T47D (cell line): ENCODE measurements at places on chromosomes 2 and 18.

DNA sequence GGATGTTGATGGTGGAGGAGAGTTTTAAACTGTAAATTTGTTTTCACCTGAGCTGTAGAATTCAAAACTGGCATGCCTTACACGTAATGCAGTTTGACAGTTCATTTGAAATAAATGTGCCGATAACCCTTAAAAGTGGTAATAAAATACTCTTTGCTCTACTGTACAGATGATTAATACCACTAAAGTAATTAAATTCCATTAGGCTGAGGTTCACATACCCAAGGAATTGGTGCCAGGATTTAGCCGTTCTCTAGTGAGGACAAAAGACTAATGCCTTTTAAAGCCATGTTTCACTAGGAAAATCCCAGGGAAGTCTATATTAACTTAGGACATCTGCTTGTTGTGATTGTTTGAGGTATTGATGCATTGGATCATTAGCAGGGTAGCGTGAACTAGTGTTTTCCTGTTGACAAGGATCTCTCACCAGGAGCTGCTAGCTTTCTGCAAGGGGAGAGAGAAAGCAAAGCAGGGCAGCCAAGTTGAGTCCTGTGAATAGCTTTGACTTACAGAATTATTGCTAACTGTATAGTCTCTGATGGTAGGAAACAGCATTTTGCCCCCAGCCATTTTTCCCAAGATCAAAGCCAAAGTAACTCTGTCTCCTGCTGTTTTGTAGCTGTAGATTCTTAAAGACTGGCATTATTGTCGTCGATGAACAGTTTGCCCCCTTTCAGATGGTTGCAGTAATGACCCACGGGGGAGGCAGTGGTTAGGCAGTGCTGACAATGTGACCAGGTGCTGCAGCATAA, 280.9 kb upstream of the FANCL start:
- no peak for DNase-seq

DNA sequence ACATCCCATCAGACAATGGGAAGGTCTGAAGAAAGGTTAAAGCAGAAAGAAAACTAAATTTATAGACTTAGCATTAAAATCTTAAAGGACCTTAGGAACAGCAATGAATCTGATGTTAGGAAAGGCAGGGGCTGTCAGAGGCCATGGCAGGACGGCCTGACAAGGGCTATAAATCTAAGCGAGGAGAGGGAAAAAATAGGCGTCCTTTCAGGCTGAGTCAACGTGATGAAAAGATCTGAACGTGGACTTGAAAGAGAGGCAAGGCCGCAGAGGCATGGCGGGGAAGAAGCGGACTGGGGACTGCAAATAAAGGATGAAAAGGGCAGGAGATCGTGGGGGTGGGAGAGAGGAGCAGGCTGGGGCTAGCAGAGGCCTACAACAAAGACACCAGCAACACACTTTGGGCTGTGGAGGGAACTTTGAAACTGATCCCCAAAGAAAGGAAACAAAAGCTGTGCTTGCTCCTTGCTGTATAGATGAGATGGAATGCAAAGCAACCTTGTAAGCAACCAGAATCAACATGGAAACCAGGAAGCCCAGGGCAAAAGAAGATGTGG, 145.6 kb downstream of the NRP2 start:
- DNase-seq, result no peak

GRCh38 chr2:176383836-176384442, 114.7 kb downstream of the MTX2 start:
- no peak for DNase-seq

- DNase-seq, result no peak
Observed at GRCh38 chr2:64221935-64222334, 77.7 kb upstream of the PELI1 start.

DNA sequence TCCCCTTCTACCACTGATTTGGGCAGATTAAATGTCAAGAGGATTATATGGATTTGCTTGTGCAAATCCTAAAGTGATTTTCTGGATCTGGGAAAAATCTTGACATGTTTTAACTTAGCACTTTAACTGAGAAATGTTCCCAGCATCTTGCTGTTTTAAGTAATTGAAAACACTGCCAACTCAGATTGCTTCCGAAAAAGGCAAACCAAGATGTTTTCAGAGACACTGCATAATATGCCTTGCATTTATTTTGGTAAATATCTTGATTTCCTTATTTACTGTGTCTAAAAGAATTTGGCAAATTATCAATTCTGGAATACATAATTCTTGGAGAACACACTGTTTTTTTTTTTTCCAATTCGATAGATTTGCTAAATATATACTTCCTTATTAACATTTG, 385.0 kb upstream of the FAM98A start:
- DNase-seq, result peak; percentile 0

DNA sequence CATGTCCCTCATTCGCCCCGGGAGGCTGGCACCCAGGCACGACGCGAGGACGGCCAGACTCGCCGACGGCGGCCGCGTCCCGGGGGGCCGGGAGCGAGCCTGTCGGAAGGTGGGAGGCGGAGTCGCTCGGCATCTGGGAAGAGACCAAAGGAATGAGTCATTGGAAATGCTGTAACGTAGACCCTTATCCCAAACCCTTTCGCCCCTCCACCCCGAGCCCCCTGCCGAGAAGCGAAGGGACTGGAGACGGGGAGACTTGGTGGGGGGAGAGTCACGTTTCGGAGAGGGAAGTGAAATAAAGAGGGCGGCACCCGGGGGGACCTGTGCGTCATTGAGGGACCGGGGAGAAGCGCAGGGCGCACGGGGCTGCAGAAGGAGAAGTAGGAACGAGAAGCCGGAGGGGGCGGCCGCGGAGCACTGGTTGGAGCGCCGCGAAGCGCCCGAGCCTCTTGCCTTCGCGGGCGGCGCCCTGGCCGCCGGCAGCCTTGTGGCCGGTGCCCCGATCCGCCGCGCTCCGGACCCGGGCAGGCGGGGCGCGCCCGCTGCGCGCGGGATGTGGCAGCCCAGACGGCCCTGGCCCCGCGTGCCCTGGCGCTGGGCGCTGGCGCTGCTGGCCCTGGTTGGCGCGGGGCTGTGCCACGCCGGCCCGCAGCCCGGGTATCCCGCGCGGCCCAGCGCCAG, at the start of gene EMILIN2:
TSS of gene EMILIN2 (plus strand) at position 371 of the 681 bp plus-strand sequence. CDS start at position 554, 183 bp downstream.
- no peak for DNase-seq

DNA sequence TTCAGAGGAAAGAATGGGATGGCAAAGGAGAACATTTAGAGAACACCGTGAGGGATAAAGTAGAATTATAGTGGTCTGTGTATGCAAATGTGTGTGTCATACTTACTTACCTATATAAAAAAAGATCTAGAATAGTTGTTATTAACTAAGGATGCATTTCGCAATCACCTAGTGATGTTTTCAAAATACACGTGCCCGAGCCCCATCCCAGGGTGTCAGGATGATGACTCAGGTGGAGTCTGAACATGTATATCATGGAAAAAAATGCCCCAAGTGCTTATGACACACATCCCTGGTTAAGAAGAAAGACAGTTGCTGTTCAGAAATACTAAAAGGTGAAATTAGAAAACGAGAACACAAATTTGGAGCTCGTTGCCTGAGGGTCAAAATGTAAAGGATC, 109.0 kb downstream of the CERS6 start:
- DNase-seq, result no peak

- no peak for DNase-seq
Observed at GRCh38 chr2:206368484-206368883, 74.8 kb upstream of the ADAM23 start.

DNA sequence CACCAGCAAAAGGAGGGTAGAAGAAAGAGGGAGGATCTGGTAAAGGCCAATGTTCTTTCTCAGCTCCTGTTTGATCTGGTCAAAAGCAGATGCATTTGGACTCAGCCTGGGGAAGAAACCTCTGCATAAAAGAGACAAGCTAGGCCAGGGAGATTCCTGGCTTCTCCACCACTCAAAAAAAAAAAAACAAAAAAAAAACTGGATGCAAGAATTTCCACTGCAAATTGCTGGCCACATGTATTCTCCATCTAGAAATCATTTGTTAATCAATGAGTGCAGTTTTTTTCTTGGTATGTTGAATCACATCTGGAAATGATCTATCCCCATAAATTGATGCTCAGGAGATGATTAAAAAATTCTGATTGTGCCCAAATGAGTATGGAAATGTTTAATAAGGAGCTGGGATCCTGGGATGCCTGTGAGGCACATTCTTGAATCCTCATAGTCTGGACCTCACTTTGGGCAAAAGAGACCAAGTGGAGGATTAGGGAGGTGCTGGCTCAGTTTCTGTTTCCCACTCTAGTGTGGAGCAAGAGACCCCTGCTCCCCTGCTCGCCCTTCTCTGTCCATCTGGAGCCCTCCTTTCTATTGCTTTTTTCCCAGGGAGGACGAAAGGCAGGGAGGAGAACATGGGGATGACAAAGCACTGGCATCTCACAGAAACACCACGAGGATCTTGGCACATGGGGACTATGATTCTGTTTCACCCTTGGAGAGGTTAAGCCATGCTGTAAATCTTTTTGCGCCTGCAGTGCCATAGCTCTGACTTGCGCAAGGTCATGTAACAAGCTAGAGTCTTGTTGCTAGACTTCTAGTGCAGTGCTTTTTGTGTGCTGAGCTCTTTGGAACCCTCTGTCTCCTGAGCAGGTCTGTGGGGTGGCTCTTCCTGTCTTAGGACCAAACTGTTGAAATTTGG, 57.6 kb downstream of the APOB start:
- no peak for DNase-seq

GRCh38 chr2:157782057-157782845, 93.9 kb downstream of the ACVR1 start:
- DNase-seq, result no peak

GRCh38 chr2:138831154-138831553, 51.0 kb upstream of the NXPH2 start:
- no peak for DNase-seq

- no peak for DNase-seq
Observed at GRCh38 chr2:52238782-52239181, 1206.8 kb upstream of the NRXN1 start.

DNA sequence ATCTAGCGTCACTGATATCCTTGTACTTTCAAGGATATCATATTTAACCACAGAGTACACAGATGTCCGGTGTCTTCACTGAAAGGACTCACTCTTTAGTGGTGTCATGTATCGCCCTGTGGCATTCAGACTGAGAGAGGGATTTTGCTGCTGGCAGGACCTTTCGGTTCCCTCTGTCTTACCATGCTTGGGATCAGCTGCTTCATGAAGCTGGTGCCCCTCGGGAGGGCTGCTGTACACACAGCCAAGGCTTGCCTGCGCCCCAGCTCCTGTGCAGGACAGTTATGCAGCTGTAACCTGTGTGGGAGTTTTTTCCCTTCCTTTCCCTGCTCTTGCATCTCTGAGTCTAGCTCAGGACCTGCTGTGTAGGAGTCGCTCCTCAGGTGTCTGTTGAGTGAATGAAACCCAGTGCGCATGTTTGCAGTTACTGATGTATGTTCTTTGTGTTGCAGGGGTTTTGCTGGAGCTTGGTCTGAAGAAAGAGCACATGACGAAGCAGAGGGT, 64.4 kb downstream of the GREB1 start:
- DNase-seq, result no peak

DNA sequence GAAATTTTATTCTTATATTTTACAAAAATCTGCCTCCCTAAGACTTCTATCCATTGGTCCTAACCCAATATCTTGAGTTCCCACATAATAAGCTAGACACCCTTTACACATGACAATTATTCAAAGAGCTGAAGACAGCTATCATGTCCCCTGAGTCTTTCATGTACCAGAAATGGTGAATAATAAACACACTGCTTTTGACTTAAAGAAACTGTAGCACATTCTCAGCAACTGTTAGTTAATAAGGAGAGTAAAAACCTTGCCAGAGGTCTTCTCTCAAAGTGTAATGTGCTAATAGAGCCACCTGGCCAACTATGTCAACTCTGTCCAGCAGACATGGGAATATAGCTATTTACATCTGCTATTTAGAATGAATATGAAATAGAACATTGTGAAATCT, 109.7 kb upstream of the ARL5A start:
- no peak for DNase-seq

DNA sequence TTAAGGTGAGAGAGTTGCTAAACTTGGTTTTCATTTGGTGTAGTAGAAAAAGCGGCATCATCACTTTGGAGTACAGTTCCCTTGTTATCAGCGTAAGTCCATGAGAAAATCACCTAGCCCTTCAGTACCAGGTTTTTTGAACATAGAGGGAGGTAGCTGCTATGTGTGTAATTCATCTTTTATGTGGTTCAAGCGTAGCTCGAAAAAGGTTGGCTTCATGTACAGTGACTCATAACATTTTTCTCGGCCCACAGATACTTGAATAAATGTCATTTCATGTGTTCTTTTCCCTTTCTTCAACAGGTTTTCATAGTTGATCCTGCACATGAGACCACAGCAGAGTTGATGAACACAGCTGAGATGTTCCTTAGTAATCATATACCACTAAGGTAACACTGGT, 43.6 kb downstream of the UGGT1 start:
- DNase-seq, result no peak

- no peak for DNase-seq
Observed at GRCh38 chr2:20618886-20619521, 31.9 kb downstream of the HS1BP3 start.

DNA sequence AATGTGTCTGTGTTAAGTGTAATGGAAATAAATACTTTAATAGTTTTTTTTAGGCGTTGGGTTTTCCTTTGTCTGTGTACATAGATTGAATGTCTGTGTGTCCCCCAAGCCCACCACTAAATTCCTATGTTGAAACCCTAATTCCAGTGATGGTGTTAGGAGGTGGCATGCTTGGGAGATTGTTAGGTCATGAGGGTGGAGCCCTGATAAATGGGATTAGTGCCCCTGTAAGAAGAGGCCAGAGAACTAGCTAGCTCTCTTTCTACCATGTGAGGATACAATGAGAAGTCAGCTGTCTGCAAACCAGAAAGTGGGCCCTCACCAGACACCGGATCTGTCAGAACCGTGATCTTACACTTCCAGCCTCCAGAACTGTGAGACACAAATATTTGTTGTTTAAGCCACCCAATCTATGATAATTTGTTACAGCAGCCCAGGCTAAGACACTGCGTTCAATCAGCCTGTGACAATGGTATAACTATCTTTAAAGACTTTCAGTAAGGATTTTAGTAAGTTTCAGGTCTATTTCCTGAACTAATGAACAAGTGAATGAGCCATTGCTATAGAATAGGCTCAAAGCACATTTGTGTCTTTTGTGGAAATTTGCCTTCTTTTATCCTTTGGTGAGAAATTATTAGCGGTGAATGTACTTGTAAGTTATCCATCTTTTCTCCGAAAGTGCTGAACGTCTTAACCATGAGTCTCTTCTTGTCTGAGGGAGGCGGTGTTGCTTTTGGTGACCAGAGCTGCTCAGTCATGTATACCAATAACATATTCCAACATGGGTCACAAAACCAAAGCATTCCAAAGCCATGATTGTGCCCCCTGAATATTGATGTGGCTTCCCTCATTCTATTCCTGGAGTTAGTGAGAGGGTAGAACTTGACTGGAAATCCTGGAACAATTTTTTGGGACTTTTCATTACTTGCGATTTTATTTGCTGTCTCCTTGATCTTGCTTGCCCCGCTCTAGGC, 29.6 kb upstream of the IL1R1 start:
- DNase-seq, result no peak

DNA sequence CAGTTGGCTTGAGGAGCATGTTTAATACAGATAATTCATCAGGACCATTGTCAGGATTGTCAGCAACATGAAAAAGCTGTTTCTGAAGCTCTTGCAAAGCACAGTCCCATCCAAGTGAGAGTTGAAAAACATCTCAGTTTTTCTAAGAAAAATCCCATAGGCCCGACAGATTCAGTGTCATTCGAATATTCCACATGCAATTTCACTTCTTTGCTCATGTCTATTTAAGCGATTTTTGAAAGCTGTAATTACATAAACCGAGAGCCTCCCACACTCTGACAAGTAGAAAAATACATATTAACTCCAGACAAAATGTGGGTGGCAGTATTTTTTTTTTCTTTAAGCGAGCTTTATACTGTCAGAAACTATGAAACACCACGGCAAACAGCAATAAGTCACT, 134.7 kb upstream of the GALNT5 start:
- no peak for DNase-seq

- no peak for DNase-seq
Observed at GRCh38 chr2:3042601-3043585, 334.7 kb downstream of the EIPR1 start.
